Stimulated activated CD4-positive, alpha-beta T cell treated with anti-CD3 and anti-CD28 coated beads, Interleukin-15, amount 100 ng/mL, for 48 hours (primary cell): ENCODE measurements at places on chromosomes 7 and 10.

DNA sequence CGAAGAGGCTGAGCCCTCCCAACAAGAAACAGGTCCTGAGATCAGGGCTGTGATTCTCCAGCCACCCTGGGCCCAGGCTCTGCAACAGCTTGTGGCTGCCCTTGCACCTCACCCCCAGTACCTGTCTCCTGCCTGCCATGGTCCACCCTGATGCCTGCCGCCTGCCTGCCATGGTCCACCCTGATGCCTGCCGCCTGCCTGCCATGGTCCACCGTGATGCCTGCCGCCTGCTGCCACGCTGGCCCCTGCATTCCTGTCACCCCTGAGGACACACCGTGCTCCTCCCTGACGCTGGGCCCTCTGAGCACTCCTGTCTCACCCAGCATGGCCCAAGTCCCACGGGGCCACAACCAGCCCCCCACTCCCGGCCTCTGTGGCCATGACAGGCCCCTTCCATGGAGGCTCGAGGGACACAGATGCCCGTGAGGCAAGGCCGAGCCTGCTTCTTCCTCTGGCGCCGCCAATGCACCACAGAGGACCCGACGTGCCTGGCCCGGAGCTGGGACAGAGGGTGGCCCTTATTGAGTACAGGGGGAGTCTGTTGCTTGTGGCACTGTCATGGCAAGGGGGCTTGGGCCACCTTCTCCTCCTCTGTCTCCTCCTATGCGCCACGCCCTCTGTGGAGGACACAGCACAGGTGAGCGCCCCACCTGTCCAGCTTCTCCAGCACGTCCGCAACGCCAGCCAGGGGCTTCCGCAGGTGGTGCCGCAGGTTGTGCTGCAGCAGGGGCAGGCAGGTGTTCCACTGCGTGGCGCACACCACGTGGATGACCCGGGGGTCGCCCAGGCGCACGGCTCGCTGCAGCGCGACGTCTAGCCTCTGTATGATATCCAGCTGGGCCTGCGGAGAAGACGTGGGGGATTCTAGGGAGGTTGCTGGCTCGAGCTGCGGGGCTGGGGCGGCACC is 18.1 kb downstream of the CFAP46 start:
- DNase-seq, result no peak

DNA sequence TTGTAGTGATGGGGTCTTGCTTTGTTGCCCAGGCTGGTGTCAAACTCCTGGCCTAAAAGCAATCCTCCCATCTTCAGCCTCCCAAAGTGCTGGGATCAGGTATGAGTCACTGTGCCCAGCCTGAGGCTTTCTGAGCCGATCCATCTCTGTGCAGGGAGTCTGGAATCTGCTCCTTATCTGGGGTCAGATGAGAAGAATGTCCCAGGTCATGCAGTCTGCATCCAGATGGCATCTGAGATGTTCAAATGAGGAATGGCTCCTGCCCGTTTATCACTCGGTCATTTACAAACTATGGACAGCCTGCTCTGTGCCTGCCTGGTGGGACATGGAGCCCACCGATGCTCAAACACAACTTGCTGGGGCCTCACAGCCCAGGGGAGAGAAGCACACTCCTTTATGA is 11.1 kb upstream of the SLC18A3 start:
- DNase-seq, result no peak

DNA sequence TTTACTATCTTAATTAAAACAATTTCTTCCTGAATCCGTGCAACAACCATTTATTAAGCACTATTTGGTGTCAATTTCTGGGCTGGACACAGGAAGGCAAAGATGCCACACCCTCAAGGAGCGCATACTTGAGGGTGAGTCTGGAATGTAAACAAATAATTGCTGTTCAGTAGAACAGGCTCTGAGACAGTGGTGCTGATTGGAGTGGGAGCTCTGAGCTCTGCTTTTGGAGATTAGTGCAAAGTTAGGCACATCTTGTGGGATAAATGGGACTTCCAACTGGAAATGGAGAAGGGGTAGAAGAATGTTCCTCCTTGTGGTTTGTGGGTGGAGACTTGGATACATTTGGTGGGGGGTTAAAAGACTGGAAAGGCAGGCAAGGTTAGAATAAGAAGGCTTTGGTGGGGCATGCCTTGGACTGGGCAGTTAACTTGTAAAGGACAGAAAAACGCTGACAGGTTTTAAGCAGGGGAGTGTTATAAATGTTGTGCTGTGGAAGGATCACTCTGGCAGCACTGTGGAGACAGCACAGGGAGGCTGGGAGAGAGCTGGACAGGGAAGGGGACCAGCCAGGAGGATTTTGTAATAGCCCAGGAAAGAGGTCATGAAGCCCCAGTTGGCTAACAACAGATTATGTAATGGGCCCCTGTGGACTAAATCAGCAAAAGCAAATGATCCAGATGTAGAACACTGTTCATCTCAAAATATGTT is 80.7 kb downstream of the ZNF365 start:
- no peak for DNase-seq

- no peak for DNase-seq
Measured at GRCh38 chr10:33101392-33101787, 143.4 kb upstream of the ITGB1 start.

DNA sequence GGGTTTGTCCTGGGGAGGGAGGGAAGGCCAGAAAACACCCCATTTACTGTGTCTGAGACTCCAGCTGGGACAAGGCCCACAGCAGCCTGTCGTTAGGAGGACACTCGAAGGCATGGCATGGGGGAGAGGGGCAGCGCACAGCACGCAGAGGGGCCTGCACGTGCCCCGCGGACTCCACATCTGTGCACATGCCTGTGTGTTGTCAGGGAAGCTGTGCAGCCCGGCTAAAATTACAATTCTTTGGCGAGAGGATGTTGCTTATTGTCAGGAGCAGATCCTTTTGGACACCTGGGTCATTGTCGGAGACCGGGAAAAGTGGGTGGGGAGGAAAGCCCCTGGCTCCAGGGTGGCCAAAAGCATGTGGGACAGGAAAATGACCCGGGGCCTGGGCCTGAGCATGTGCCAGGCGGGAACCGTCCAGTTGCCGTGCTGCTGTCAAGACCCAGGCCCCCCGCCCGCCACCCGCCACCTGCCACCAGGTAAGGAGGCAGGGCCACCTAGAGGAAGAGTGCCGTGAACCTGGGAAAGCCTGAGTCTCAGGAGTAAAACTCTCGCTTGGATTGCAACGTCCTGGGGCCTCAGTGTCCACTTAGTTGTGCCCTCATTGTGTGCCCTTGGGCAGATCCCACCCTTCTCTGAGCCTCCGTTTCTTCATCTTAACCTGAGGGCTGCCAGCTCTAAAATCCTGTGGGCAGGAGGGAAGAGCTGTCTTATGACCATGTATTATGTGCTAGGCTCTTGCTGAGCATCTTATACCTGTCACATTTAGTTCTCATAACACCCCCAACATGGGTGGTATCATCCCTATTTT is 7.2 kb downstream of the VSIR start:
- no peak for DNase-seq
